H4 (cell line): ENCODE measurements at places on chromosomes 2 and 18. TPM values are rescaled to one million over a fixed set of nuclear protein-coding genes. Genes with fewer than 3 reads are reported as not detected.
A peak's percentile ranks its signal among the peaks of the same experiment; 100 is the strongest.

DNA sequence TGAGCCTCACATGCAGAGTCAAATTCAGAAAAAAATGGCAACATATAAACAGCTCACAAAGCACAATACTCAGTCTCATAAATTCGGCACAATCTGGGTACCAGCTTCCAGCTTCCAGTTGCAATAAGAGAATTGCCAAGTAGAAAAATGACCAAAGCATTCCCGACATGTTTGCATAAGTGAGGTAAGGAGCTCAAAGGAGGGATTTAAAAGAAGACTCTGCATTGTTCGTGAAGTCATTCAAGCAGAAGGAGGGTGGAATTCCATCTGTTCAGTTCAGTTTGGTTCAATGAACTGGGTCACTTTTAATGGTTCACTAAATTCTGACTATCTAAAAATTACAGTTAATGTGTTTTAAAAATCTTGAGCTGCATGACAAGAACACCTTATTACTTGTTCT, 106.7 kb upstream of the KLHL14 start:
- DNase-seq: no peak

DNA sequence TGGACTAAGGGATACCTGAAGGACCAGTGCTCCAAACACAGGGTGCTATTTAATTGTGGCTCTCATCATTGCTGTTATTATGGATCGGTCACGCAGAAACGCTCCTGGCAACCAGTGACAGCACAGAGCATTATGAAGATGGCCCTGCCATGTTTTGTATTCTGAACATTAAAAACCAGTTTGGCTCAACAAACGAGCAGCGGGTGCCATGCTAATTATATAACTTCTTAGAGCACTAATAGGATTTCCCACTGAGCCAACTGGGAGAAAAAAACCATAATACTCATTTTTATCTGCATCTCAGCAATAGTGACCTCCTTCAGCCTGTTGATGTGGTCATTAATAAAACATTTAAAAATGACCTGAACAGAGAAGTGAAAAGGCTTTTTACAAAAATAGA, 212.8 kb downstream of the STK39 start:
- no peak for DNase-seq

RTP5 gene
- total RNA-seq: not detected in 2 replicates

DNA sequence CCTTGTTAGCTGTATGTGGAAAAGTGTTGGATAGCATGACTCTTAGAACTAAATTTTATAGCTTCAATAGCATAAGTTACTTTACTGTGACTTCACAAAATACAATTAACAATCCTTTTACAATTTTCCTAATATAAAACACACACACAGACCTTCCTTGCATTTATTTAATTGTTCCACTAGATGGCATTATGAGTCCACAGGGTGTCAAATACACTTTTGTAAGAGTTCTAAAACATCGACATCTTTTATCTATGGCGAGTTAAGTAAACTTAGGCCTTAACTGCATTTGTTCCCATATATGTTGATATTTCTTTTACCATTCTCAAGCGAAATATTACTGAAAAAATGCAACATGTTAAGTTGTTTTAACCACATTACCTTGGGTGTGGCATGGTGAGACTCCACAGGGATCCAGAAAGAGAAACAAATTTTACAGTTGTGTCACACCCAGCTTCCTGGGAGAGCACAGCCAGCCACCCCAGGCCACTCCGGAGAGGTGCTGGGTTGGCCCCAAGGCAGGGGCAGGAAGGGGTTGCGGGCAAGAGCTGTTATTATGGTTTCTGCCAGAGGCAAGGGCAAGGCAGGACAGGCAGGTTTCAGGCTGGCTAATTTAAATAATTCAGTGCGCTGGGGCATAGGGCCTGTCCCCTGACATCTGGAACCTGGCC, 312.4 kb upstream of the MC4R start:
- DNase-seq: peak; percentile 66

SCN2A gene
- total RNA-seq: 0.10 and 0.64 TPM in 2 replicates

GRCh38 chr2:101113441-101114267, 37.5 kb downstream of the TBC1D8 start:
- DNase-seq: peak; percentile 78

- DNase-seq: no peak
Measured at GRCh38 chr2:12613137-12613835, 103.5 kb upstream of the TRIB2 start.
